ENCODE measurements at places on chromosomes 7 and 10. TPM values are rescaled to one million over a fixed set of nuclear protein-coding genes. Genes with fewer than 3 reads are reported as not detected.

The BLVRA gene
- total RNA-seq = 47.3 TPM

The HHEX gene
- total RNA-seq = 48.2 TPM

The DOCK1 gene
- total RNA-seq = 82.7 TPM

The TMEM26 gene
- total RNA-seq = 3.6 TPM

The ODAD2 gene
- total RNA-seq = 0.32 TPM

The PDK4 gene
- 2.9 TPM for total RNA-seq

The ERVW-1 gene
- total RNA-seq = not detected

The CBLL1 gene
- total RNA-seq = 20.1 TPM

The UCN3 gene
- total RNA-seq = not detected

The GUSB gene
- total RNA-seq = 26.3 TPM

The IQUB gene
- 0.32 TPM for total RNA-seq

The TMEM213 gene
- total RNA-seq = not detected

The SNX8 gene
- total RNA-seq = 8.5 TPM

The MRPS24 gene
- total RNA-seq = 85.0 TPM

The TSPAN12 gene
- 16.2 TPM for total RNA-seq

The WDR86 gene
- not detected for total RNA-seq

The ZNF248 gene
- 6.8 TPM for total RNA-seq

The OPN4 gene
- total RNA-seq = not detected

The SLC16A9 gene
- total RNA-seq = 0.97 TPM

The IL6 gene
- total RNA-seq = 16.3 TPM

The ADRA2A gene
- not detected for total RNA-seq

The ITPRID1 gene
- total RNA-seq = not detected

The RAMP3 gene
- total RNA-seq = not detected

The CLEC5A gene
- not detected for total RNA-seq

The PGAM2 gene
- not detected for total RNA-seq

Data from epithelial cell of umbilical artery (primary cell).